ENCODE measurements at places on chromosomes 1 and 21.

- DNase-seq = no peak
Observed at GRCh38 chr1:245310571-245311531, 156.1 kb downstream of the KIF26B start.

DNA sequence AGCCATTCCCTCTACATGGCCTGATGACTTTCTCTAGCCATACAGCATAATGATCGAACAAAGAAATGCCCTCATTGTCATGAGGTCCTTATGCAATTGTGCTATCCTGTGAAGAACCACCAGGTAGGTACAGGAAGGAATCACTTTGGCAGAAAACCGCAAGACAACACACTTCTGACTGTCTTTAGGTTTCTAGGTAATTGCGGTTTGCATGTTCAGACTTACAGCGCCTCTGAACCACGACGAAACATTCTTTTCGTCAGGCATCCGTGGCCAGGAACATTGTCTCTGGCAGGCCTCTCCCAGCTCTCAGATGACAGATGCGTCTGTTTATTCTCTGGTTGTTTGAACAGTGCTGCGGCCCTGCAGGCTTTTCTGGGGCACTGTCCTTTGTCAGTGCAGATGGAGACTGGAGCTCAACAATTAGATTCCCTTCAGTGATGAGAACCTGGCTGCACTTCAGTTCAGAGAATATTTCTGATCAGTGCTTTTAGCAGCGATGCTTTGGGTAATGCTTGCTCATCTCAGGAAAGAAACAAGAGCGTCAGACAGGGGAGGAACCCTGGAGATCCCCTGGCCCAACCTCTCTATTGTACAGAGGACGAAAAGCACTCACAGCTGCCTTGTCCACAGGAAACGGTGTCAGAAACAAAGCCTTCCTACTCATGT, 63.4 kb downstream of the B3GALT5 start:
- no peak for DNase-seq

DNA sequence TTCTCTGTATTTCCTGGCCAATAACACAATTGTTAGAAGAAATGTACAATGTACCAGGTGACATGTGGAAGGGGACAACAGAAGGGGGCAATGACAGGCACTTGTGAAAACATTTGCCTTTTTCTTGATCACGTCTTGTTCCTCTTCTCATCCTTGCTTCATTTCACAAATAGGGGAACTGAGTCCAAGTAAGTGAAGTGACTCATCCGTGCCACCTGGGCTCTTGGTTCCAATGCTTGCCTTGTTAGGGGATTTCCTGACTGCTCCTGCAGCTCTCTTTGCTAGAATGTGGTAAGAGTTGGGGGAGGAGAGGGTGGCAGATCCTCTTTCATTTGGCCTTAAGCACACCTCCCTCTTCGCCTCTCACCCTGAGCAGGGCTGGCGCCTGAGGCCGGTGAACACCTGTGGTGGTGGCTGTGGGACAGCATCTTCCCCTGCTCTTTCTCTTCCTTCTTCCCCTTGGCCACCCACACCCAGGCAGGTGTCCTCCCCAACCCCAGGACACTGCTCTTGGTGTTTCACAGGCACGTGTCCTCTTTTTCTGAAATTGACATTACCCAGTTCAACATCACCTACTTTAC, 2.2 kb upstream of the RHEX start:
- no peak for DNase-seq

DNA sequence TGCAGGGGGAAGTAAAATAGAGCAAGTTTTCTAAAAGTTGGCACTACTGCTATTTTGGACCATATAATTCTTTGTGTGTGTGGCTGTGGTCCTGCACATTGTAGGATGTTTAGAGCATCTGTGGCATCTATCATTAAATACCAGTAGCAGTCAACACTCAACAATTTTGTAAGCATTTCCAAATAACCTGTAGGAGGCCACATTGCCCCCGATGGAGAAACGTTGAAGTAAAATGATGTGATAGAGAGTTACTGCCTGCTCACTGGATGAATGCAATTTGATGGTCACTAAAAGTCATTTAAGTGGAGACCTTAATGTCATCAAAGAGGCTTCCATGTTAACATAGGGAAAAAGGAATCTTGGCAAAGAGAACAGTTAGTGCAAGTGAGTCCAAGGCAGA, 560.8 kb downstream of the NEGR1 start:
- DNase-seq = no peak

DNA sequence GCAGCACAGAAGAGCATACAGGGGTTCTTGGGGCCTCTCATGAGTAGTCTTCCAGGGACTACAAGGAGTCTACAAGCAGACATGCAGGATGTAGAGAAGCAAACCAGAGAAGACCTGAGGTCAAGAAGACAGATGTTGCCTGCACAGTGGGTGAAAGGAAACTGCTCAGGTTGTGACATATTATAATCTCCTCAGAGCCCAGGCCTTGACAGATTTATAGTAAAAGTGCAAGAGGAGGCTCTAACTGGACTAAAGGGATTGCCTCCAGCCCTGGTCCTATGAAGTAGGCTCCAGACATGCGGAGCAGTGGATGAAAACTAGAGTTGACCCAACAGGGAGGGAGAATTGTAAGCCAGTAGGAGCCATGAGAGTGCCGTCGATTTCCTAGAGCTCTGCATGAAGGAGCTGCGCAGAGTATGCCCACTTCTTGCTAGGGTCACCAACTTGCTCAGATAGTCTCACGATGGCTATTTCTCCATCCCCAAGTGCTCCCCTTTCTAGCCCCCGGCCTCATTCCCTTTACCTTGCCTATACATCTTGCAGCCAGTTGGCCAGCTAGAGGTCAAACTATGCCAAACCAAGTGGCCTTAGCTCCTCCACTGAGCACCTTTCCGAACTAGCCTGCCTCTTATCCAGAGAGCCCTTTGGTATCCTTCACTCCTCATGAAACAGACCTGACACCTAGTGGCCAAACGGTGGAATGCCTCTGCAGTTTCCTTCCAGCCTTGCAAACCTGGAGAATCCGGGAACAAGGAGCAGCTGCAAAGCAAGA, 36.2 kb upstream of the IPO9 start:
- DNase-seq = peak; percentile 85

GRCh38 chr1:16125088-16125470, 30.8 kb downstream of the EPHA2 start:
- no peak for DNase-seq

GRCh38 chr1:238312969-238313368, 422.2 kb upstream of the ZP4 start:
- no peak for DNase-seq

DNA sequence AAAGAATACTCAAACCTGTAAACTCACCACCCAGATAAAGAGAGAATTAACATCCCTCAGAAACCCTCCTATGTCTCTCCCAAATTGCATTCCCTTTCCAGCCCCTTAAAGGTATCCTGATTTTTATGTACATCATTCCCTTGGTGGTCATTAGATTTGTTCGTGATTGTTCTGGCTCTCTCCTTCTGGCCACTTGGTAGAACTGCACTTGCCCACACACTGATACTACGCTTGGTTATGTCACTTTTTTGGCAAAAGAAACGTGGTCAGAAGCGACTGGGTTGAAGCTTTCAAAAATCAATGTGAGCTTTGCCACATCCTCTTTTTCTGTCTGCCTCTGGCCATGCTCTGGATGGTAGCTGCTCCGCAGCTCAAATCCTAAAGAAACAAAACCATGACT, 76.3 kb downstream of the KRTAP19-8 start:
- DNase-seq = no peak

Data from K562 (cell line).